Tibial artery (tissue), 4 donors: ENCODE measurements at places on chromosomes 12 and 14.
A peak's percentile ranks its signal among the peaks of the same experiment; 100 is the strongest.

- no peak for DNase-seq
Observed at GRCh38 chr12:127861406-127861805, 405.6 kb upstream of the TMEM132C start.

- DNase-seq = no peak
Observed at GRCh38 chr14:79405512-79405910, 805.8 kb downstream of the DIO2 start.

DNA sequence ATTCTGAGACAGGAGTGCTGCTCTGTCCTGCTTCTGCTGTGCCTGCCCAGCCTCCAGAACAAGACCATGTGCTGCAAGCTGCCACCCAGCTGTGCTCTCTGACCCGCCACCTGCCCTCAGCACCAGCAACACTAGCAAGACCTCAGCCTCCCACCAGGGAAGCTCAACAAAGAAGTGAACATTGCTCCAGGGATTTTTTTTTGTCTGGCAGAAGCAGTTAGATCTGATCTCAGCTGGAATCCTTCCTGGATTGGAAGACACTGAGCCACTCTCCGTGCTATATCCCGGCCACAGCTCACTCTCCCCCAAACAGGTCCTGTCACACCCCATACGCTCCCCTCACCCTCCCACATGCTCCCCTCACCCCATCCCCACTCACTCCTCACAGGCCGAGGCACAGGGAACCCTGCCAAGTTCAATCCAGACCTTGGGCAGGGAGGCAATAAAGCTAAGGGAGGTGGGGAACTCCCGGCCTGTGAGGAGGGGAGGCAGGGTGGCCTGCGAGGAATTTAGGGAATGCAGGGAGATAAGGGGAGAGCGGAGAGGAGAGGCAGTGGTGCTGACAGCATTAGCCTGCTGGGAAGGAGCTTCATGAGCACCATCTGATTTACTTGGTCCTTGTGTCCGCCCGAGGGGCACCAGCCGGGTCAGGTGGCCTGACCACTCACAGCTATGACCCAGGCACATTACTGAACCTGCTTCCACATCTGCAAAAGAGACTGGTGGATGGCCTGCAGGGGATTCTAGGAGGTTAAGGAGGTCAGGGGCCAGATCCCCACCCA, 29.7 kb downstream of the CCDC85C start:
- no peak for DNase-seq

GRCh38 chr14:59067127-59067894, 121.2 kb upstream of the DAAM1 start:
- no peak for DNase-seq

GRCh38 chr12:115060477-115061168, 376.6 kb upstream of the TBX3 start:
- DNase-seq = no peak

- DNase-seq = no peak
Observed at GRCh38 chr14:81200054-81200453, 20.7 kb downstream of the GTF2A1 start.

DNA sequence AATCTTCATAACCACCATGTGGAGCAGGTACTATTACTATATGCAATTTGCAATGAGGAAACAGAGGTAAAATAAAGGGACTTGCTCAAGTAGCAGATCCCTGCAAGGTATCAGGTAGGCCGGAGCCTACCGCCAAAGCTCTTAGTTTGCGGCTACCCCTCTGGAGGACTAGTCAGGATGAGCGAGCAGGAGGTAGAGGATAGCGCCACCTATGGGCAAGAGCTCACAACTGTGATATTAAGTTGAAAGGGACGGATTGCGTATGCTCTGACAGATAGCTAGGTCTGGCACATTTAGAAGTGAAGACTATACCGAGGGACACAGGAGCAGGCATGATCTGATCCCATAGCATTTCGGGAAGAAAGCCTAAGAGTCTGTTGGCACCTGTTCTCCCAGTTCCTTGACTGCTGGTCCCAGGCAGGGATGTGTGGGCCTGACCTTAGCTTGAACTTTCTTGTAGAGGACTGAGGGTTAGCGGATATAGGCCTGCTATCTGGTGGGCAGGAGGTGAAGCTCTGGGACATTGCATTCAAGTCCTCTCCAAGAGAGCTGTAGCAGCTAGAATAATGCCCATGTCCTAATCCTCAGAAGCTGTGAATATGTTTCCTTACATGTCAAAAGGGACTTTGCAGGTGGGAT, 48.0 kb downstream of the SLC17A8 start:
- DNase-seq = no peak

- no peak for DNase-seq
Observed at GRCh38 chr14:71113376-71113775, 206.1 kb downstream of the PCNX1 start.

- DNase-seq = no peak
Observed at GRCh38 chr14:21933681-21934080, 260.1 kb upstream of the OR4E1 start.

- DNase-seq = no peak
Observed at GRCh38 chr14:22641846-22642245, 2.3 kb downstream of the OR6J1 start.

- no peak for DNase-seq
Observed at GRCh38 chr12:13592063-13592942, 389.1 kb downstream of the GRIN2B start.

- DNase-seq = no peak
Observed at GRCh38 chr12:121748218-121748570, 35.6 kb downstream of the TMEM120B start.

DNA sequence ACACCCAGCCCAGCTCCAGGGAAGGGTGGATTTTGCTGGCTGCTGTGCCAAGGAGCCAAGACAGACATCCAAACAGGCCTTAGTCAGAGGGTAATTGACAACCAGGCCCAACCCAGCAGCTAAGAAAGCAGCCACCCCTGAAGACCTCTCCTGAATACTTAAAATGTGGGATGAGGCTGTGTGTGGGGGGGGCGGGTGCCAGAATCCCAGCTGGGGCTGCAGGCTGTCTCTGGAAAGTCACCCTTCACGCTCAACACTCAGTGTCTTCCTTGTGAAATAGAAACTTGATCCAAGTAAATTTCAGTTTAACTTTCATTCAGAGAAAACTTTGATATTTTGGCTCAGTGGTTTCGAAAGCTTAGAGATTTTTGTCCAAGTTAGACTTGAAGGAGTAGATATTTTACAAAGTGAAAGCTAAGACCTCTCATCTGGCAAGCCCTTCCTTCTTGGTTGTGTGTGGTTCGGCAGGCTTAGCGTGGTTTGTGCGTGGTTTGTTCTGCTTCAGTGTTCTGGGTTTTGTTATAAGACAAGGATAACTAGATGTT, 5.1 kb downstream of the PAPLN start:
- DNase-seq = no peak

DNA sequence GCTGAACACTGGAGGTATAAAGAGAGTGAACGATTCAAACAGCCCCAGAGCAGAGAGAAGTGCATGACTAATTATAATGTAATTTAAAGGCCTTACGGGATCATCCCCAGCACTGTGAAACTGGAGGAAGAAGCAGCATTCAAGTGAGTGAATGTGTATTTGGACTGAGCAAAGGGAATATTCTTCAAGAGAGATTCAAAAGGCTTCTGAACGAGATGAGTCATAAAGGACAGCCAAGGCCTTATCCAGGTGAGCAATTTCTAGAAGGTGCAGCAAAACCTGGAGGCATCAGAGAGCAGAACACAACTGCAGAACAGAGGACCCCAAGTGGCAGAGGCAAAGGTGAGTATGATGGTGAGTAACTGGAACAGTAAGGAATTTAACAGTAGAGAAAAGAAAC, 127.2 kb downstream of the BCAT1 start:
- no peak for DNase-seq

- DNase-seq = peak; percentile 80
Observed at GRCh38 chr14:24058260-24058950, 6.6 kb downstream of the CARMIL3 start.

- peak; percentile 15 for DNase-seq
Observed at GRCh38 chr14:103130017-103130764, 6.9 kb downstream of the TNFAIP2 start.

DNA sequence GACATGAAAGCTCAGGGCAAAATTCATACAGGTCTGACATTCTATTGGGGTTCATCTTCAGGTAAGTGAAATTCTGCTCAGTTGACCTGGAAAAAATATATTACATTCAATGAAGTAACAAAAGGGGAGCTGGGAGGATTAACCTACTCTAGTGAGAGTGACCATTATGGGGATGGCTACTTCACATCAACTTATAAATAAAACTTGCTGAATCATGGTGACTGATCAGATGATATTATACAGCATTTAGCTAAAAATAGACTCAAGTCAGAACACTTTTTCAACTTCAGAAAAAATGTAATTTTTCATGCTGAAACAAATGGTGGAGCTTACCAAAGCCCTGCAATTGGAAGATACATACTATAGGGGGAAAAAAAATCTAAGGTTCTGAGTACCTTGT, 800.2 kb downstream of the FSCB start:
- no peak for DNase-seq

- no peak for DNase-seq
Observed at GRCh38 chr14:103871596-103872480, 24.5 kb upstream of the PPP1R13B start.

- no peak for DNase-seq
Observed at GRCh38 chr14:69037790-69038454, 58.8 kb upstream of the ACTN1 start.

GRCh38 chr14:86088156-86088555, 558.2 kb downstream of the FLRT2 start:
- no peak for DNase-seq

- no peak for DNase-seq
Observed at GRCh38 chr12:108531929-108532848, 17.1 kb downstream of the FICD start.

DNA sequence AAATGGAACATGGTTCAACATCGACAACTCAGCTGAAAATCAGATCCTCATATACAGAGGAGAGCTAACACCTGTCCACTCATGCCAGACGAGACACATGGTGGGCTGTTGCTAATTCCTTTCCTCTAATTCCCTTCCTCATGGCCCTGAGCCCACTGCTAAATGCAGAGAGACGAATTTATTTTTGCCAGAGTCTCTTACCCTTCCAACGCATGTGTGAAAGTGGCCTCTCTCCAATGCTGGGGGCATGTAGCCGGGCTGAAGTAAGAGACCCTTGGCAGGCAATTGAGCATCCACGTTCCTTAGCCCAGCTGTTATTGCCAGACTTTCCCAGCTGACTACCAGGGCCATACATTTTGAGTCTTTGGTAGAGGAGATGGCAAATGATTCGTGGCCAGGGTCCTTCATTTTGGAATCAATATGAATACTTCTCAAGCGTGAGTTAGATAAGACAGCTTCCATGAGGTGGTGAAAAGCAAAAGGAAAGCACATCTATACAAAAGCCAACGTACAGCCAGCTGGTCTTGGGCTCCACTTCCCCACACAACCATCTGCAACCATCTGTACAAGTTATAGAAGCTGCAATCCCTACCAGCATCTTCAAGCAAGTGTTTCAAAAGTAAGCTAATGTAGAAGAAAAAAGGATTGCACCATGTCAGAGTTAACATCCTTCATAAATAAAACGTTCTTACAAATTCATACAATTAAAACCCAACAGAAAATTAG, 28.6 kb downstream of the CORO1C start:
- no peak for DNase-seq

DNA sequence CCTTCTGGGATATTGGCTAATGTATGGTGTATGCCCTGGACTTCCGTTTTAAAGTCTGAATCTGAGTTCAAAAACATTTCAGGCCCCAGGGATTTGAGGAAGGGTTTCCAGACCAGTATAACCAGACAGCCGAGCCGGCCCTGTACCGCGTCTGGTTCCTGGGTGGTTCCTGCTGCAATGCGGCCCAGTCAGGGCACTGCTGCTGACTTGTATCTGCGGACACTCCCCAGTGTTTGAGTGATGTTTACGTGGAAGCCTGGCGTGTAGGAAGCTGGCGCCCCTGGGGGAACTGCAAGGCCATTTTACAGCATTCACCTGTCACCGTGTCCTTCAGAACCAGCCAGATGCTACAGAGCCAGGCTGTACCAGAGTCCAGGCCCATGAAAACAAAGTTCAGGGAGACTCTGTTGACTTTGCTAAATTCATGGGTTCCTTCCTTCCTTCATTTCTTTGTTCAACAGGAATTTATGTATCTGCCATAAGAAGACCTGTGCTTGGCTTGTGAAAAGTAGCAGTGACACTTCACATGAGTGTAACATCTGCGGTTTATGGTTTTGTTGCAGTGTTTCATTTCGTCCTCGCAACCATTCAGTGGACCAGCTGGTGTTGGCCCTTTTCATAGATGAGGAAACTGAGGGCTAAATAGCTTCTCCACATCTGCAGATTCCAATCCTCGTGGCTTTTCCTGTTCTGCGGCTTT, 16.8 kb downstream of the EML1 start:
- DNase-seq = peak; percentile 71

- DNase-seq = no peak
Observed at GRCh38 chr14:37994846-37995372, 212.8 kb upstream of the SSTR1 start.

- no peak for DNase-seq
Observed at GRCh38 chr12:93006471-93007208, 77.5 kb upstream of the EEA1 start.

DNA sequence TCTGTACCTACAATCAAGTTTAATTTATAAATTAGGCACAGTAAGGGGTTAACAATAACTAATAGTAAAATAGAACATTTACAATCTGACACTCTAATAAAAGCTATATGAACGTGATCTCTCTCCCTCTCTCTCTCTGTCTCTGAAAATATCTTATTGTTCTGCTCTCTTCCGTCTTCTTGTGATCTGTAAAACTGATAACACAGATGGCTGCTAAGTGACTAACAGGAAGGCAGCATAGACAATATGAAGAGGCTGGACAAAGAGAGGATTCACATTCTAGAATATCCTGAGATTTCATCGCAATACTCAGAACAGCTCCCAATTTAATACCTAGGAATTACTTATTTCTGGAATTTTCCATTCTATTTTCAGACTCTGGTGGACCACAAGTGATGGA, 827.2 kb downstream of the FLRT2 start:
- no peak for DNase-seq
